ENCODE measurements at places on chromosomes 3 and 15.

- DNase-seq: no peak
These were observed 145.1 kb downstream of the NFKBIZ start for GRCh38 chr3:101994386-101994785.

DNA sequence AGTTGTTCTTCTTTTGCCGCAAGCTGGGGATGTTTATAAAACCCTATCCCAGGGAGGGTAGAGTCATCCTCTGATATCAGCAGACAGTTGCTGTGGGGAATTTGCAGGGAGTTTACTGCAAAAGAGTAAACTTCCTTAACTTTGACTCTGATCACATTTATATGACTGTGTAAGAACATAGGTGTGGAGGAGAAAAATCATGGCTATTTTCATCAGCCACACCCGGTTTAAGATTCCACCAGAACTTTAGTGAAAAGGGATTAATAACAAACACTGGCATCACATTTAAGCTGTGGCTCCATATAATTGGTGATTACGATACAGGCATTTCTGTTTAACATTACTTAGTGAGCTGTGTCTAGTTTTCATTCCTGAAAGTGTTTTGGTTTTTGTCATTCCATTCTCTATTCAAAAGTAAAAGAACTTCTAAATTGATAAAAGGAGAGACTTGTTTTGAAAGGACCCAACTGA is 143.1 kb downstream of the MYLK start:
- DNase-seq: no peak

- no peak for DNase-seq
These were observed 20.9 kb downstream of the SLC24A1 start for GRCh38 chr15:65642594-65642993.

GRCh38 chr3:128625409-128625945 is 25.1 kb downstream of the RPN1 start:
- no peak for DNase-seq

- DNase-seq: peak; percentile 67
These were observed 56.9 kb upstream of the PHLDB2 start for GRCh38 chr3:111802163-111802625.

GRCh38 chr3:13563321-13563720 is 14.4 kb downstream of the FBLN2 start:
- DNase-seq: no peak

DNA sequence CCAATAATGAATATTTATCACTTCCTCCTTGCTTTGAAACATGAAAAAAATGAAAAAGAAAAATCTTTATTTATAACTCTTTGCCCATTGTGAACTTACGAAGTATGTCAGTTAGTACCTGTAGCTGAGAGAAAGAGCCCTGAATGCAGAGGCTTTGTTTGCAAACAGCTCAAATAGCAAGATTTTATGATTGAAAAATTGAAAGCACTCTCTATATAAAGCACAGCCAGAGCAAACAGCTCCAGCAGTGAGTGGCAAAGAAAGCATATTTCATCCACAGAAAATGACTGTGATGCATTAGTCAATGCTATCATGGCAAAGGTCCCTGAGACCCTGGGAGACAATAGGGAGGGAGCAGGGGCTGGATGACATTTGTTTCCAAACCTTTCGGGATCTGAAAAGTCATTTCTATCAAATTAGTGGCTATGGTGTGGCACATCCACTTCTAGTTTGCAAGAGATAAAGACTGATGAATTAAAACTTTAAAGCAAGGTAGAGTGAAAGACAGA is 576.1 kb downstream of the OTOL1 start:
- DNase-seq: no peak

DNA sequence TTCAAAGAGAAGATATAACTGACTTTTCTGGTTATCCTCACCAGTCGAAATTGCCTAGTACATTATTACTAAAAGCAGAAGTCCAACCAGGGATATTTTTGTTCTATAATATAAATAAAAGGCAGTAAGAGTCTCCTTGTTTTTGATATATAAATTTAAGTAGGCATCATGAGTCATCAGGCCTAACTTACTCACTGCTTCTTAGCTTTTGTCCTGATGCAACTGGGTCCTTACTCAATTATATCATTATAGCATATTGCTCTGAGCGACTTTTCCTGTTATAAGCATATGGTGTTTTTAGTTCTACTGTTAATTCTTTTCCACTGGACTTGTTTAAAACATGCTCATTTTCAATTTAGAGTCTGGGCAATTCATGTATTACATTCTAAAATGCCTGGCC is 910.1 kb downstream of the MCTP2 start:
- DNase-seq: no peak

DNA sequence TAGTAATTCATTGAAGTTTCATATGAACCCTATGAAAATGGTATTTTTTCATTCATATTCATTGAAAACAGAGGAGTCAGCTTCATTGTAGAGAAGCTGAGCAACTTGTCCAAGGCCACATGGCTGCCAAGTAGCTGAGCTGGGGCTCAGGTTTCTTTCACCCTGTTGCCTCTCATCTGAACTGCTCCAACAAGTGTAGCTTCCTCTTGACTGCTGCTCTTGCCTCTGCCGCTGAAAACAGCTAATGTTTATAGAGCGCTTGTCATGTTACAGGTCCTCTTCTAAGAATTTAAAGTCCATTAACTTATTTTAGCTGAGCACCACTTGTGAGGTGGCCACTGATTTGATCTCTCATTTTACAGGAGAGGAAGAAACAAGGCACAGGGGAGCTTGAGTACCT is 81.1 kb downstream of the PDCD6IP start:
- DNase-seq: no peak

- no peak for DNase-seq
These were observed 8.1 kb upstream of the MINDY4B start for GRCh38 chr3:150913133-150913922.

DNA sequence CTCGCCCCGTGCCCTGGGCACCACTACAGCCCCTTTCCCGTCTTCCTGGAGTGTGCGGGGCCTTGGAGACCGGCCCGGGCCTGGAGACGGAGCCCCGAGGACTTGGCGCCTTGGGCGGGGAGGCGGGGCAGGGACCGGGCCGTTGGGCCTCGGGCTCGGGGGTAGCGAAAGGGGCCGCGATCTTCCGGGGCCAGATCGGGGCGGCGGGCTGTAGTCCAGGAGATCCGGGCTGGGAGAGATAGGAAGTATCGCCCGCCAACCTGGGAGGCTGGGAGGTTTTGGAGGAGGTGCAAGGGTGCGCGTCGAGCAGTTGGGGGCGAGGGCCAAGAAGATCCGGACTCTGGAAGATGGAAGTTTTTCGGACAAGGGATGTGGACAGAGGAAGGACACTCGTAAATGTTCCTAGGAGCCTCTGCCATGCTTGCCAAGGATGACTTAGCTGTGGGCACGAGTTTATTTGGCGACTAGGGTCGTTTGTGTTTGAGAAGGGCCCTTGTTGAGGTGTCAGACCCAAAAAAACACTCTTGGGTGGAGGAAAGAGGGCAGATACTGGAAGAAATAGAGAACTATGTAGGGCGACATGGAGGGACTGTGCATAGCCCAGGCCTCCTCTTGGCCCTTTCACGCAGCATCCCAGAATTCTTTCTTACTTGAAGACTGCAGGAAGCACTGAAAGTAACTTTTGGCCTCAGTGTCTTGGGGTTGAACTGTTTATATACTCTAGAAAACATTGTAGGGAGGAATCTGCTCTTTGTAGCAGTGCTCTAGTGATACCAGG is 712 bp downstream of the RTF1 start:
- DNase-seq: no peak

- no peak for DNase-seq
These were observed 83.5 kb downstream of the FMN1 start for GRCh38 chr15:33111041-33111451.

DNA sequence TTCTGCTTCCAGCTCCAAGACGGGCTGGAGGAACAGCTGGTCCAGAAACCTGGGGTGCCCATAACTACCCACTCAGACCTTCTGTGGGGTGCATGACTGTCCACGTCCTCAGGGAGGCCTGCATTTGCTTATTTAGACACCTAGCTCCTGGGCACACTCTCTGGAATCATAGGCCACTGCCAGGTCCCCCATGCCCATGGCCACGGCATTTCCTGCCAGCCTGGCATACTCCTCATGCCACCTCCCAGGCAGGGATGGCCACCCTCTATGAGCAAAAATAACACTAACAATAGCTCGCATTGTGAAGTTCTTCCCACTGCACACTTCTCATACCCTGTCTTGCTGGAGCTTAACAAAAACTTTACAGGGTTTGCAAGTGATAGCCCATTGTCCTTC is 166.9 kb upstream of the TPM1 start:
- DNase-seq: no peak

- no peak for DNase-seq
These were observed 2.3 kb upstream of the EIF2AK4 start for GRCh38 chr15:39931615-39932014.

GRCh38 chr3:150497956-150498355 is 48.3 kb downstream of the SERP1 start:
- no peak for DNase-seq

- no peak for DNase-seq
These were observed 104.0 kb upstream of the SMAD3 start for GRCh38 chr15:66961407-66961884.

DNA sequence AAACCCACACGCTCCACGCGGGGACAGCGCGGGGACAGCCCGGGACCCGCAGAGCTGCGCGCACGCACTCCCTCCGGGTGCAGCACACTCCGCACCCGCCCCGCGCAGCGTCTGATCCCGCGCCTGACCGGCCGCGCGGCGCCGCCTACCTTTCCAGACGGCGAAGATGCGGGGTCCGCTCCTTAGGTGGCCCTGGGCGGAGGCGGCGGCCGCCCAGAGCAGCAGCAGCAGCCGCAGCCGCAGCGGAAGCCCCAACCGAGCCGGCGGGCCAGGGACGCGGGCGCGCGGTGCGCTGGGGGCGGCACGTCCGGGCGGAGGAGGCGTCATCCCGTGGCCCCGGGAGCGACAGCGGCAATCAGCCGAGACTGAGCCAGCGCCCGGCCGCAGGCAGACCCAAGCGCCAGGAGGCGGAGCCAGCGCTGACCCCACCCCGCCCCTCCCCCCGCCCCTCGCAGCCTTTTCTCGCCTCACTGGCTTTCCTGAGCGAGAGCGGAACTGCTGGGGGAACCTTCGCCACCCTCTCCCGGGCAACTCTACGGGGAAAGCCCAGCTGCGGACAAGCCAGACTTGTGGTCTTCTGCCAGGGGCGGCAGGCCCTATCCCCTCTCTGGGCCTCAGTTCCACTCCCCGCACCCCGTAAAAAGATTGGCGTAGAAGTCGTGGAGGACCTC is at the start of gene SEMA7A:
TSS of gene SEMA7A (minus strand) at position 367 of the 671 bp plus-strand sequence. CDS start at position 327, 40 bp downstream.
- DNase-seq: no peak

GRCh38 chr15:99449514-99449913 is 116.3 kb upstream of the MEF2A start:
- no peak for DNase-seq

GRCh38 chr15:55197362-55197705 is 593 bp upstream of the RSL24D1 start:
- no peak for DNase-seq

GRCh38 chr3:177705976-177706823 is 508.9 kb upstream of the TBL1XR1 start:
- DNase-seq: no peak

GRCh38 chr15:66187271-66187670 is 66.3 kb downstream of the MEGF11 start:
- DNase-seq: no peak

DNA sequence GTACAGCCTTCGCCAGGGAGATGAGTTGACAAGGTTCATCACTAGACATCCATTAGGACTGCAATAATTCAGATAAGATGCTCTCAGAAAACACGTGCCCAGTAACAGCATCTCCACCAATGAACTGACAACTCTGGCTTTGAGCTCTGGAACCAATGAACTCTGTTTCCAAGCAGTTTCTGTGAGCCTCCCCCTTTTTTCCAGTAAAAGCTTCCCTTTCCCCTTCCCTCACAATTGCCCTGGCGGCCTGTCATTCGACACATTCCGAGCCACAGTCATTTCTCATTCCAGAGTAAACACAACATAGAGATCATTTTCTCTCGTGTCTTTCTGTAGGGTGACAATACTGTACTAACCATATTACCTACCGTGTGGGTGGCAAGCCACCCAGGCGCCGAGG is 3.6 kb downstream of the PLA2G4D start:
- no peak for DNase-seq

GRCh38 chr15:80605591-80606150 is 89.4 kb upstream of the ABHD17C start:
- no peak for DNase-seq

DNA sequence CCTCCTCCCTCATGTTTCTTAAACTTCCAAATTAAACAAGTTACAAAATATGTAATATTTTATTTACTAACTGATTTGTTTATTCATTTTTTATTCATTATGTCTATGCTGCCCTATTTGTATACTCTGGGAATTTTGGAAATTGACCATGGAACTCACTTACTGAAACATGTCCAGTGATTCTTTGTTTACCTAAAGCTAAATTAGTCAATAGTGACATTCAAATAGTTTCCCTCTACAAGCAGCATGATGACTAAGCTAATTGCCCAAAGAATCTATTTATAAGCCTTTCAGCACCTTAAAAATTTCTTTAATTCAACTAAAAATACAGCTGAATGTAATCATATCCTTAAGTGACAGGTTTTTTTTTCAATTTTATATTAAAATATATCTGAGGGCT is 437.7 kb downstream of the SI start:
- no peak for DNase-seq

- no peak for DNase-seq
These were observed 74.0 kb downstream of the MCF2L2 start for GRCh38 chr3:183354325-183354831.

- no peak for DNase-seq
These were observed 421.6 kb downstream of the EPHB1 start for GRCh38 chr3:135216659-135217058.

GRCh38 chr15:43187544-43188155 is 2.4 kb downstream of the CCNDBP1 start:
- no peak for DNase-seq

Data from glomerular endothelial cell (primary cell).